ENCODE measurements at places on chromosomes 6 and 20. TPM values are rescaled to one million over a fixed set of nuclear protein-coding genes. Genes with fewer than 3 reads are reported as not detected.

KPNA5 gene
- total RNA-seq, result 20.1 TPM

SLC4A11 gene
- 4.9 TPM for total RNA-seq

CENPQ gene
- 0.22 TPM for total RNA-seq

NT5E gene
- 14.0 TPM for total RNA-seq

POM121L2 gene
- not detected for total RNA-seq

OR2B6 gene
- total RNA-seq, result not detected

CCN6 gene
- total RNA-seq, result not detected

DNA sequence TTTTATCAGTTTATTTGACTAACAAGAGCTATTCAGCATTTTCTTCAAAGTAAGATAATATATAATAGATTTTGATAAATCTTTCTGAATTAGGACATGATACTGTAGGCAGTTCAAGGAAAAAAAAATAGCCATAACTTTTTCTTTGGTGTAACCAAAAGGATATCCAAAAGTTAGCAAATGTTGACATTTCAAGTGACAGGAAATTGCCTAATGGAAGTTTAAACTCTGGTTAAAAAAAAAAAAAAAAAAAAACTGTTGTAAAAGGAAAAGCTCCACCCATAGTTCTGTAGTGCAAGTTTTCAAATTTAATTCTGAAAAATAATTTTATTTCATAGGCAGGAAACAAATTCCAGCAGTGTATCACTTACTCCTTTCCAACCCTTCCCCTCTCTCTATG, 18.8 kb downstream of the HEBP2 start:
- H3K4me3 ChIP-seq, result no peak overlapping the region
- H3K27me3 ChIP-seq, result no peaks in the 10 kb centered on the region
- DNase-seq, result no peak
- peaks cover 6% of the 10 kb centered on the region for H3K36me3 ChIP-seq
- peaks cover 9% of the 10 kb centered on the region for H3K4me1 ChIP-seq

DNA sequence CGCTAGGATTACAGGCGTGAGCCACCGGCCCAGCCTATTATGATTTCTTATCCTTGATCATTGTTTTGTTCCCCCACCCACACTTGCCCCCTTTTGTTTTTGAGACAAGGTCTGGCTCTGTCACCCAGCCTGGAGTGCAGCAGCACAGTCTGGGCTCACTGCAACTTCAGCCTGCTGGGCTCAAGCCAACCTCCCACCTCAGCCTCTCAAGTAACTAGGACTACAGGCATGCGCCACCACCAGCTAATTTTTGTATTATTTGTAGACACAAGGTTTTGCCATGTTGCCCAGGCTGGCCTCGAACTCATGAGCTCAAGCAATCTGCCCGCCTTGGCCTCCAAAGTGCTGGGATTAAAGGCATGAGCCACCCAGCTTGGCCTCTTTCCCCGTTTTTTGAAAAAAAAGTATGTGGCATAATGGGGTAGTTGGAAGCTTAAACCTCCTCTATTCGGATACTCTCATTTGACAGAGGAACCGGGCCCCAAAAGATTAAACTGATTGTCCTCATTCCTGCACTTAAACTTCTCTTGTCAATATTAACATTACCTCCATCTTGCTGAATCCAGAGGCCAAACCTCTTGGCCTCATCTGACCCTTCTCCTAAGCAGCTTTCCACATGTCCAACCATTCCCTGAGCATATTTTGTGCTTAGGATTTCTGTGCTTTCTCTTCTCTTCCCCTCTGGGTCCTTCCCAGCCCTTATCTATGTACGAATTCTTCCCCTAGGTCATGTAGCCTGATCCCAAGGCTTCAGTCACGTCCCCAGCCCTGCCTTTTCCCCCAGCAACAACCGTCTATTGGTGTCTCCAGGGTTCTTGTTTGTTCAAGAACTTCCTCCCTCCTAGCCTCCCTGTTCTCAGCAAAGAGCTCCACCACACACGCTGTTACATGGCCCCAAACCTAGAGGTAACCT, 6.1 kb upstream of the EZR start:
- H3K27ac ChIP-seq, result peak overlapping the region; percentile 50
- no peaks in the 10 kb centered on the region for H3K4me1 ChIP-seq
- no peaks in the 10 kb centered on the region for H3K36me3 ChIP-seq
- DNase-seq, result no peak
- H3K27me3 ChIP-seq, result no peaks in the 10 kb centered on the region

GRCh38 chr6:129497481-129498441, 212.2 kb downstream of the ARHGAP18 start:
- no peak for DNase-seq
- peaks cover 26% of the 10 kb centered on the region for H3K4me1 ChIP-seq
- H3K27ac ChIP-seq, result no peak overlapping the region
- H3K4me3 ChIP-seq, result no peak overlapping the region
- no peaks in the 10 kb centered on the region for H3K36me3 ChIP-seq
- no peaks in the 10 kb centered on the region for H3K27me3 ChIP-seq

GRCh38 chr6:111975466-111975865, 78.4 kb upstream of the CCN6 start:
- peaks cover 17% of the 10 kb centered on the region for H3K4me1 ChIP-seq
- no peaks in the 10 kb centered on the region for H3K27me3 ChIP-seq
- no peak overlapping the region for H3K27ac ChIP-seq
- no peak overlapping the region for H3K4me3 ChIP-seq
- DNase-seq, result no peak

GRCh38 chr20:42703744-42704143, 486.0 kb downstream of the PTPRT start:
- H3K27ac ChIP-seq, result no peak overlapping the region
- DNase-seq, result no peak
- H3K36me3 ChIP-seq, result no peaks in the 10 kb centered on the region
- no peaks in the 10 kb centered on the region for H3K27me3 ChIP-seq

DNA sequence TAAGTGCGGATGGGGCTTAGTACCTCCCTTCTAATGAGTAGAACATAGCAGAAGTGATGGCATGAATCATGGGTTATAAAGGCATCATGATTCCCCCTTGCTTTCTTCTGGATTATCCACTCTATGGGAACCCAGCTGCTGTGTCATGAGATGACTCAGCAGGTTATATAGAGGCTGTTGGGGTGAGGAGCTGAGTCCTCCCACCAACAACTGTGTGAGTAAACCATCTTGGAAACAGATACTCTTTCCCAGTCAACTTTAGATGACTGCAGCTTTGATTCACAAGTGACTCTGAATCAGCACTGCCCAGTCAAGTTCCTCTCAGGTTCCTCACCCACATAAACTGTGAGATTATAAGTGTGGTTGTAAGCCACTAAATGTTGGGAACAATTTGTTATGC, 46.3 kb downstream of the FAM83B start:
- H3K27ac ChIP-seq, result no peak overlapping the region
- H3K4me1 ChIP-seq, result no peaks in the 10 kb centered on the region
- H3K27me3 ChIP-seq, result no peaks in the 10 kb centered on the region
- no peaks in the 10 kb centered on the region for H3K36me3 ChIP-seq

Measured in upper lobe of left lung (tissue), 6 donors.